Globus pallidus (tissue), 1 donor: ENCODE measurements at places on chromosomes 12 and 14.

- no peak for DNase-seq
Observed at GRCh38 chr14:44700184-44700583, 193.1 kb upstream of the FSCB start.

DNA sequence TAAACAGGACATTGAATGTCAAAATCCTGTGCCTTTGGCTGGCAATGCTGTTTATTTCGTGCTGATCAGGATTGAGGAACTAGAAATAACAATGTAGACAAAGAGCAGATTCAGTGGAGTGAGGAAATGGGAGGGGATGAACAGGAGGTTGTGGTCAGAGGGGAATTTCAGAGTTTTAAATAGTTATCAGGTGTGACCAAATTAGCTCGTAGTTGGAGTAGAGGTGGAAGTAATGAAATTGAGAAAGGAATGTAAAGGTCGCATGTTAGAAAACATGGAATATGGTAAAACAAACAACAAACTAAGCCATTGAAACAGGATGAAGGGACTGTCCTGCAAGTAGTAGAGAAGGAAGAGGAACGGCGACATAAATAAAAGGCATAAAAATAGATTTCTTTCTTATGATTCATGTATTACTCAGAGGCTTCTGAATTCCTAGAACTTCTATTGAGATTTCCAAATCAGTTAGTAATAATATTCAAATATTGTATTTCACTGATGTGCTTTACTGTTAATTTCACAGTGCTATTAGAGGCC is 9.5 kb upstream of the SAV1 start:
- no peak for DNase-seq

DNA sequence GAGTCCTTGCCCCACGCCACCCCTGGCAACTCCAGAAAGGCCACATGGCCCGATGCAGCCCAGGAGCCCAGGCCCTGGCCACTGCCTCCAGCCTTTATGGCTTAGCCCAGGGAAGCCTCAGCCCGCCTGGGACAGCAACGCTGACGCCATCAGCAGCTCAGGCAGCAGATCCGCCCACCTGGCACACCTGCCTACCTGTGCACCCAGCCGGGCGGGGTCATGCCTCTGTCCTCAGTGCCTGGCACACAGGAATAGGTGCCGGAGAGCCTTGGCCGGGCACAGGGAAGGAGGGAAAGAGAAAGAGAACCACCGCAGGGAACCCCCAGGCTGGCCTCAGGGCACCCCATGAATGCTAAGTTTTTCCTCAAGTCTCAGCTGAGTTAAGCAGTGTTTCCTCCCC is 21.1 kb downstream of the BEGAIN start:
- no peak for DNase-seq

DNA sequence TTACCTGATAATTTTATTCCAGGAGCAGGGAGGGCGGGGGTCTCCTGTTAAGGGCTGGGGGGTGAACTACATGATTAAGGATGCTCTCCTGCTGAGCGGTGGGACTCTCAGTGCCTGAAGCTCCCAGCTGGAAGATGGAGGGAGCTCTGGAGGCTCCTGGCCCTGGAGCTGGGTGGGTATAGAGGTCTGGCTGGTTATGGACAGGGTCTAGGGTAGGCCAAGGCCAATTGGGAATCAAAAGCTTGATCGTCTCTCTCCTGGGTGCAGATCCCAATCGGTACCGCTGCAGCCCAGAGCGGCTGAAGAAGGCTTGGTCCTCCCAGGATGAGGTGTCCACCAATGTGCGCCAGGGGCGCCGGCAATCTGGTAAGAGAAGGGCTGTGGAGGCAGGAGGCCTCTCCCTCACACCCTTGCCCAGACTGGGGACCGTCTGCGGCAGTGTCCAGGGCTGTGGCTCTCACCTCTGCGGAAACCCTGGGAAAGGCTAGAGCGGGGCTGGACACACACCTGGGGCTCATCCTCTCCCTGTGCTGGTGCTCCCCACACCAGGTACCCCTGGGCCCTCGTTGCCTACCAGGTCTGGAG is 28.4 kb downstream of the PLEKHG3 start:
- DNase-seq, result no peak

DNA sequence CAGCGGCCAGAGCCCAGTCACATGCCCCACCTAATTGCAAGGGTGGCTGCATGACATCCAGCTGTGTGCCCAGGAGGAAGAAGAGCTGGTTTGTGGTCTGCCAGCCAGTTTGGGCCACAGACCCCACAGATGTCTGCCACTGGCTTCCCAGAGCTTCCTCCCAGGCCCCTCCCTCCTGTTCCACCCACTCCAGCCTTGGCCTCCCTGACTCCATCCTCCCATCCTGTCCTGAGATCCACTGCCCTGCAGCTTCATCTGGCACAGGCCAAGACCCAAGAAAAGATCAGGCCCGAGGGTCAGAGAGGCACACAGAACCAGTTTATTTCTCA is 5.9 kb downstream of the NGB start:
- no peak for DNase-seq

DNA sequence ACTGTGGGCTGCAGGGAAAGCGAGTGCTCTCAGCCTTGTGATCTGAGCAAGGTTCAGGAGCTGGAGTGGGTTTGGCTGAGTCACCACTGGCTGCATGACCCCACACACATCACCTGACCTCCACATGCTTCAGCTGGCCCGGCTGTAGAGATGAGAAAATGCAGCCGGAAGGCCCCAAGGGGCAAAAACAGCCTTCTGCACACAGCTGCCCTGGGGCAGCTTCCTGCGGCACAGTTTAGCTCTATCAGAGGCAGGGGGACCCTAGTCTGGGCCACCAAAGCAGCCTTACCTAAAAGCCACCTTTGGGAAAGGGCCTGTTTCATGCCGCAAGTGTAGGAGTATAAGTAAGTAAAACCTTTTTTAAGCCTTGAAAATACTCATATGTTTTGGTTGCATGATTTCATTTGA is 123.3 kb downstream of the SSPN start:
- DNase-seq, result no peak

DNA sequence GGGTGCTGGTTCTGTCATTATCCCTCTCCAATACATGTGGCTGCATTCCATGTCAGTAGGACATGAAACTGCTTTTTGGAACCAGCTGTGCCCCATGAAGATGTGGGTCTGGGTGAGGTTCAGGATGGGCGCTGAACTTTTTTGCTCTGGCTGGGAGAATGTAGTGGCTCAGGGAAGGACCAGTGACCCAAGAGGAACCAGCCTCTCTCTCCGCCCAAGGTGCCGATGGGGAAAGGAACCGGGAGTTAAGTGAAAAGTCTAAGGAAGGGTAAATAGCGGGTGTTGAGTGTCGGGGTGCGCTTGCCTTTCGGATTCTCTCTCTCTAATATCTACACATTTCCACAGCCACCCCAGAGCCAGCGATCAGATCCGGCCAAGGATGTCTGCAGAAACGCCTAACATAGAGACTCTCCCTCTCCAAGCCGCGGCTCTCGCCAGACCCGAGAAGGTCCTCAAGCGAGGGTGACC is 7.8 kb downstream of the ARHGEF25 start:
- no peak for DNase-seq

- DNase-seq, result no peak
Observed at GRCh38 chr12:83958997-83959396, 953.6 kb downstream of the SLC6A15 start.

- DNase-seq, result no peak
Observed at GRCh38 chr14:92924247-92924646, 1.3 kb downstream of the CHGA start.

- DNase-seq, result peak; percentile 76
Observed at GRCh38 chr12:28872654-28873268, 276.3 kb upstream of the FAR2 start.

DNA sequence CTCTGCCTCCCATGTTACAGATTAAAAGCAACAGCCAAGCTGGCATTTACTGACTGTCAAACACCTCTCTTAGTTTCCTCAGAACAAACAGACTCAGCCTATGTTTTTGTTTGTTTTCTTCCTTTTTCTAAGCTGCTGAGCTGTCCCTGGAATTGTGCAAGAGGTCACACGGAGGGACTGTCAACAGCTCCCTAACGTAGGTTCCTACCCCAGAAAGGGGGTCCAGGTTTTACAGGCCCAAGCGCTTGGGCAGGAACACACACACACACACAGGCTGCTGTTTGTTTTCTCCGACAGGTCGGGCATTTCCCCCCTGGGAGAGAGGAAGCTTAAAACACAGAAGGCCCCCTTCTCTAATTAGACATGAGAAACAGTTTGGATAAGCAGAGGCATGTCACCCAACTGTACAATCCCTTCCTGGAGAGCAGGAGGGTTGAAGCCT is 739.6 kb upstream of the TBX3 start:
- DNase-seq, result no peak

- no peak for DNase-seq
Observed at GRCh38 chr12:6858799-6859198, 6.8 kb downstream of the USP5 start.

GRCh38 chr12:66244446-66244845 is 55.4 kb downstream of the IRAK3 start:
- DNase-seq, result no peak

DNA sequence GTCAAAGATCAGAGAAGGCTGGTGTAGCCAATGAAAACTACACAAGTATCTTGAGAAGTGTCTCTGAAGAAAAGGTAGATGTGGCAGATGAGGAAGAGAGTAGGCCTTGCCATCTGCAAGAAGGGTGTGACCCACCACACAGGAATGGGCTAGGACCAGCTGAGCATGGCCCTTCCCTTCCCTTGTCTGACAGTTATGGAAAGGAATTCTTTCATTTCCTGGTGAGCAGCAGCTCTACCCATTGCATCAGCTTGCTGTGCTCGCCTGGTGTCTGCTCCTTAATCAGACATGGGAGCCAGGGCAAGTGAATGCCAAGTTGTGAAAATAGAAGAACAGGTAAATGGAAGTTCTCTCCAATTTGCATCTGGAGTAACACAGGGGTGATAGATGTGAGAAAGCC is 145.2 kb upstream of the KRR1 start:
- no peak for DNase-seq

- DNase-seq, result no peak
Observed at GRCh38 chr14:68864361-68864750, 71.5 kb upstream of the ZFP36L1 start.

- DNase-seq, result no peak
Observed at GRCh38 chr12:11564984-11565651, 84.4 kb upstream of the ETV6 start.

DNA sequence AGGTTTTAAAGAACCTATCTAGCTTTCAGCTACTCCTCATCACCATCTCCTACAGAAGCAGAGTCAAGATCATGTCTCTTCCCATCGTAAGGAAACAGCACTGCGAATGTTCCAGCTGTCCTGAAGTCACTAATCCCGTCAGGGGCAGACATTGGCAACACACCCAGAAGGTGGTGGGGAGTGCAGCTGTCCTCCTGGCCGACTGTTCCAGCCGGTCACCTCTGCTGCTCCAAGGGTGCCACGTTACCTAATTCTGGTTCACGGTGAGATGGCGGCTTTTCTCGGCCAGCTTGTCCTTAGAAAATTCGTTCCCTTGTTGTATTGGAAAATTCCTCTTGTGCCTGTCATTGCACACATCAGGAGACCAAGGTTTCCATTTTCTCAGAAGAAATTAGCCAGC is 196.2 kb downstream of the ZFP36L1 start:
- no peak for DNase-seq

- no peak for DNase-seq
Observed at GRCh38 chr14:91300283-91300895, 55.9 kb upstream of the GPR68 start.

DNA sequence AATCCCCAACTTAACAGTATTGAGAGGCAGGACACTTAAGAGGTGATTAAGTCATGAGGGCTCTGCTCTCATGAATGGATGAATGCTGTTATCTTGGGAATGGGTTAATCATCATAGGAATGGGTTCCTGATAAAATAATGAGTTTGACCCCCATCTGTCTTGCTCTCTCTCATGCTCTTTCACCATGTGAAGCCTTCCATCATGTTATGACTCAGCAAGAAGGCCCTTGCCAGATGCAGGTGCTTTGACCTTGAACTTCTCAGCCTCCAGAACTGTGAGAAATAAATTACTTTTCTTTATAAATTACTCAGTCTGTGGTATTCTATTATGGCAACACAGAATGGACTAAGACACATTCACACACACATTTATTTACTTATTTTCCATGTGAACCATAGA is 89.0 kb upstream of the PPM1H start:
- no peak for DNase-seq

DNA sequence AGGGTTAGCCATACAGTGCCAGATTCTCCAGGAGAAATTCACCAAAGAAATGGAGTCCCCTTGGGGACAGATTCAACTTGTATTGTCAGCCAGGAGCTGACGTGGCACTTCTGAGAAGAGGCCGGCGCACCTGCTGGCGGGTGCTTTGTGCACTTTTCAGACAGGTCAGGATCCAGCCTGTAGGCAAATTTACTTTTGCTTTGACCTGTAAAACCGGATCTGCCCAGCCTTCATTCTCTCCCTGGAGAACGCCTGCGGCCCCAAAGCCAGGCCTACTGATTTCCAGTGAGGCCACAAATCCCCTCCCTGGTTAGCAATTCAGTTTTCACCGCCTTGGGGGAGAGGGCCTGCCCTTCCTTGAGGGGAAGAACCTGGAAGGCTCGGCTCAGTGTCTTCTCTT is 17.4 kb downstream of the P2RX4 start:
- DNase-seq, result no peak

- DNase-seq, result no peak
Observed at GRCh38 chr12:52496590-52497071, 3.6 kb upstream of the KRT6A start.

- DNase-seq, result no peak
Observed at GRCh38 chr14:56205881-56206280, 87.7 kb downstream of the PELI2 start.

DNA sequence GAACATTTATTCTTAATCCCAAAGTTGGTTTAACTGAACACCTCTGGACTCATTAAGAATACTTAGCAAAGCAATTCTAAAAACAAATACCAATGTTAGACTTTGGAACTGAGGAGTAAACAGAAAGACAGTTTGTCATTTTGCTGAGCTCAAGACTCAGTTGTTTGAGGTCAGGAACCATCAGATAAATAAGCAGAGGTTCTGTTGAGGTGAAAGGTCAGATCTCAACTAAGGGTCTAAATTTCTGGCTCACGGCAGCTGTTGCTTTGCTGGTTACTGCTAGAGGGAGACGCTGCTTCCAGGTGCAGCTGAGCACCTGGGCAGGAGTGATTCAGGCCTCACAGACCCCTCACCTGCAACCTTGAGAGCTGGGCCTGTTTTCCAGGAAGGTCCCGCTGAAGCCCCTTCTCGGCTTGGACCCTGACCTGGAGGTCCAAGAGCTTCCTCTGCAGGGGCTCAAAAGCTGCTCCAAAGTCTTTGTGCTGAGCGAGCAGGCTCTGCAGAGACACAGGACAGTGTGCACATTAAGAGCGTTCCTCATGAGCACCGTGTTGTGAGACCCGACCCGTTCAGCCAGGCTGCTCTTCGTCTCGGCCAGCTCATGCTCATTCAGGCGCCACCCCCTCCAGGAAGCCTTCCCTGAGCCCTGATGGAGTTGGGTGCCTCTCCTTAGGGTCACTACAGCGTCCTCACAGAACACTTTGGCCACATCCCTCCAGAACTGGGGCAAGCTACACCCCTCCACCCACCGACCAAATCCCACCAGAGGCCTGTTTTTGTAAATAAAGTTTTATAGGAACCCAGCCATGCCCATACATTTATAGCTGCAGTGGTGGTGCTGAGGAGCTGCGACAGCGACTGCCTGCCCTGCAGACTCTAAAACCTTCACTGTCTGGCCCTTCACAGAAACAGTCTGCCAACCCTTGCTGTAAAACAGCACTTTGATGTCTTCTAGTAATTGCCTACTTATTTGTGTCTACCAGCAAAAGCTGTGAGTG is 72.0 kb downstream of the SYNE3 start:
- DNase-seq, result no peak
